Esophagus mucosa (tissue), 1 donor: ENCODE measurements at places on chromosomes 1 and 21.

DNA sequence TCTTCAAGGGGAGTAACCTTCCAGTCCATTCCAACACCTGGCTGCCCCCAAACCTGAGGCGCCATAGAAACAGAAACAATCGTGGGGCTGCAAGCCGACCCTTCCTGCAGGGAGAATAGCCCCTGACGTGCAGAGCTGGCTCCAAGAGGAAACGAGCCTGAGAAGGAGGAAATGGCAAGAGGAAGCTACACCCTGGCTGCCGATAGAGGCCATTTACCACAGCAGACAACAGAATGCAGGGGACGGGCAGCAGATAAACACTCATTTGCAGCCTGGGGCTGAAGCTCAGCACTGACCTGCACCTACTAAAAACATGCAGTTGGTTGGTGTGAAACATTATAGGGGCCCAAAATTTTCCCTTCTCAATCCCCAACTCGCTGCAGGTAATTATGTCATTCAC, 8.7 kb upstream of the TDRD10 start:
- peak; percentile 24 for ATAC-seq

GRCh38 chr21:40765811-40766210, 81.1 kb downstream of the DSCAM start:
- no peak for ATAC-seq

GRCh38 chr1:100629391-100629790, 90.2 kb upstream of the VCAM1 start:
- ATAC-seq, result no peak

- peak; percentile 78 for ATAC-seq
Measured at GRCh38 chr21:32364387-32364786, 28.4 kb downstream of the URB1 start.
